Stimulated activated CD4-positive, alpha-beta T cell treated with anti-CD3 and anti-CD28 coated beads, Interleukin-4, amount 100 ng/mL, for 48 hours (primary cell): ENCODE measurements at places on chromosomes 16 and 17.

- no peak for DNase-seq
Observed at GRCh38 chr17:45150911-45151809, 2.9 kb downstream of the HEXIM1 start.

GRCh38 chr16:82082543-82083244 is 47.6 kb downstream of the HSD17B2 start:
- no peak for DNase-seq

GRCh38 chr16:31710134-31710533 is 163.5 kb upstream of the ZNF267 start:
- no peak for DNase-seq

DNA sequence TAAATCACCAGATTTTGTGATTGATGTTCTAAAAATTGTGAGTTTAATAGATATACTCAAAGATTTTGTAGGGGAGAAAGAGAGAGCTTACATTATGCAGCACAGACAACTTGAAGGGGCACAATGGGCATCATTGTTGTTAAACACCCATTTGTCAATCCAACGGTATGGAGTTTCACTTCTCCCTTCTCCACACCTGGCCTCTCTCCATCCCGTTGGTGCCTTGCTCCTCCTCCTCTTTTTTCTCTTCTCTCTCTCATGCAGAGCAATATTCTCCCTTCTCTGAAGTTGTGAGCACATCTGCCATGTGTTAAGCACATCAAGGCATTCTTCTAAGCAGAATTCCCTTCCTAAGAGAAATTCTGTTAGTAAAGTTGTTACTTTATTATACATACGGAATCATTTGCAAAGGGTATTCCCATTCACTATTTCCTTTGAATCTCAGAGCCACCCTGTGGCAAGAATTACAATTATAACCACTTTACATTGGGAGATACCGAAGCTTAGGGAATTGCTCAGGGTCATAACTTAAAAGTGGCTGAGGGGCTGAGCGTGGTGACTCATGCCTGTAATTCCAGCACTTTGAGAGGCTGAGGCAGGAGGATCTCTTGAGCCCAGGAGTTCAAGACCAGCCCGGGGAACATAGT is 40.5 kb upstream of the SKAP1 start:
- no peak for DNase-seq

DNA sequence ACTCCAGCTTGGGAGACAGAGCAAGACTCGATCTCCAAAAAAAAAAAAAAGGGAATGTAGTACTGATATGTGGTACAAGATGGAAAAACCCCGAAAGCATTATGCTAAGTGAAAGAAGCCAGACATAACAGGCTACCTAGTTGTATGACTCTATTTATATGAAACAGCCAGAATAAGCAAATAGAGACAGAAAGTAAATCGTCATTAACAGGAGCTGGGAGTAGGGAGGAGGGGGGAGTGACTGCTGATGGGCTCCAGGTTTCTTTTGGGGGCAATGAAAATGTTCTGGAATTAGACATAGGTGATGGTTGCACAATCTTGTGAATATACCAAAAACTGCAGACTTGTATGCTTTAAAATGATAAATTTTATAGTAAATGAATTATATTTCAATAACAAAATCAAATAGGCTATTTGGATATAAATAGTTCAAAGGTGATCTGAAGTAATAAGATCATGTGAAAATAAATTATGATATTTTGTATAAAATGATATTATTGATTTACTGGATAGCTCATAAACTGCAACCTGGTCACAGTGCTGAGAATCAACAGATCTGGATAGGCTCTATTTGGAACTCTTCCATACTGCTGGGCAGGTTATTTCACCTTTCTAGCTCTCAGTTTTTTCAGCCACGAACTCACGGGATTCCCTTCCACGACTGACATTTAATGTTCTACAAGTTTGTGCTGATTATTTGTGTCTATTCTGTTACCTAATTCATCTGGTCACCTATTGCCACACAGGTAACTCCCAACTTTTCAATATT is 27.1 kb downstream of the ZNF652 start:
- no peak for DNase-seq

GRCh38 chr16:23504453-23505179 is 5.7 kb downstream of the GGA2 start:
- DNase-seq, result peak; percentile 77

DNA sequence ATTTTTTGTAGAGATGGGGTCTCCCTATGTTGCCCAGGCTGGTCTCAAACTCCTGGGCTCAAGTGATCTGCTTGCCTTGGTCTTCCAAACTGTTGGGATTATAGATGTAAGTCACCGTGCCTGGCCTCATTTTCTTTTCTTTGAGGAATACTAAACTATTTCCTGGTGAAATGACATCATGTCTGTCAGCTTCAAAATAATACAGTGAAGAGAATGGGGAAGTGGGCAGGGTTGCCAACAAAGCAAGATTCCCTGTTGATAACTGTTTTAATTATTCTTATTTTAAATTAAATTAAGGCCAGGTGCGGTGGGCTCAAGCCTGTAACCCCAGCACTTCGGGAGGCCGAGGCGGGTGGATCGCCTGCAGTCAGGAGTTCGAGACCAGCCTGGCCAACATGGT is 21.1 kb downstream of the PIPOX start:
- no peak for DNase-seq

DNA sequence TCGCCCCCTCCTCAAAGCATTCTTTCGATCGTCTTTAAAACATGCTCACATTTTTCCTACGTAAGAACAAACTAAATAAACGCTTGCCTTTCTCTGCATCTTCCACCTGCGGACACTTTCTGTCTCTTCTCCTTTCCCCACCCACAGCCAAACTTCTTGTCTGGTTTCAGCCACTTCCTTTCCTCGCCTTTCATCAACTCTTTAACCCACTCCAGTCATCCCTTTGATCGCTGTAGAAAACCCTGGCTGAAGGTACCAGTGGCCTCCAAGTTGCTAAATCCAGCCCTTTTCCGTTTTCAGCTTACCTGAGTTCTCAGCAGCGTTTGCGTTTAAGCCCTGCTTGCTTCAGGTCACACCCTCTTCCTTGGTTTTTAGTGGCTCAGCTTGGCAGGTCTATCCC is 483 bp downstream of the RPA1 start:
- DNase-seq, result no peak
